ENCODE measurements at places on chromosomes 5 and 9. TPM values are rescaled to one million over a fixed set of nuclear protein-coding genes. Genes with fewer than 3 reads are reported as not detected.

DNA sequence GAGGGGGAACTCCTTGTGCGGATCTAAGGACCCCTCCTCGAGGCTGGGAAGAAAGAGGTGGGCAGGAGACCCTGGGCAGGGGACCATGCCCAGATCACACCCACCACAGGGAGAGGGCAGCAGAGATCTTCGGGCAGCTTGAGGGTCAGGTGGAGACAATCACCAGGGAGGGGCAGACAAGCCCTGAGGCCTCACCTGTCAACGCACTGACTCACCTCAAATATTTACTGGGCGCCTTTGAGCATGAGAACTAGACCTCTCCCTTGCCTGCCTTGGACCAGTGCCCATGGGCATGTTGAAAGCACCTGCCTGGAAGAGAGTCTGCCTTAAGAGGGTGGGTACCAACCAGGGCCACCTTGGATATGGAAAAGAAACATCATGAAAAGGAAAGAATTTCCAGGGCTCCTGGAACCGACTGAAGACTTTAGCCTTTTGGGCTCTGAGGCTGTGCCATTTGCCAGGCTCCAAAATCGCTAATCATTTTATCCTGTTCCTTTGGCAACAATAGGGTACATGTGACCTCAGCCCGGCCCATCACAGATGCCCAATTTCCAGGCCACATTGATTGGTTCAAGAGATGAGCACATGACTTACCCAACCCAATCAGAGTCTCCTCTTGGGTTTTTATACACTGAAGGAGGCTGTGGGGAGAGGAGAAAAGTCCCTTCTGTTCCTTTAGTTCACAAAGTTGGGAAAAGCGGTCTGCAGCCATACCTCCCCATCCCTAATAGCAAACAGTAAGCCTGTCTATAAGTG lies 10.4 kb upstream of the SPINK4 start:
- H3K4me3 ChIP-seq = no peak overlapping the region
- H3K27me3 ChIP-seq = no peaks in the 10 kb centered on the region
- no peaks in the 10 kb centered on the region for H3K36me3 ChIP-seq

- no peak overlapping the region for H3K27ac ChIP-seq
- DNase-seq = peak; percentile 87
- H3K27me3 ChIP-seq = no peaks in the 10 kb centered on the region
- no peak overlapping the region for H3K4me3 ChIP-seq
- H3K36me3 ChIP-seq = no peaks in the 10 kb centered on the region
These were observed 34.7 kb downstream of the SHOC1 start for GRCh38 chr9:111759762-111760639.

GRCh38 chr9:29290516-29290915 lies 1717.2 kb upstream of the C9orf72 start:
- no peak overlapping the region for H3K27ac ChIP-seq
- no peaks in the 10 kb centered on the region for H3K27me3 ChIP-seq
- H3K36me3 ChIP-seq = no peaks in the 10 kb centered on the region
- H3K4me1 ChIP-seq = no peaks in the 10 kb centered on the region

DNA sequence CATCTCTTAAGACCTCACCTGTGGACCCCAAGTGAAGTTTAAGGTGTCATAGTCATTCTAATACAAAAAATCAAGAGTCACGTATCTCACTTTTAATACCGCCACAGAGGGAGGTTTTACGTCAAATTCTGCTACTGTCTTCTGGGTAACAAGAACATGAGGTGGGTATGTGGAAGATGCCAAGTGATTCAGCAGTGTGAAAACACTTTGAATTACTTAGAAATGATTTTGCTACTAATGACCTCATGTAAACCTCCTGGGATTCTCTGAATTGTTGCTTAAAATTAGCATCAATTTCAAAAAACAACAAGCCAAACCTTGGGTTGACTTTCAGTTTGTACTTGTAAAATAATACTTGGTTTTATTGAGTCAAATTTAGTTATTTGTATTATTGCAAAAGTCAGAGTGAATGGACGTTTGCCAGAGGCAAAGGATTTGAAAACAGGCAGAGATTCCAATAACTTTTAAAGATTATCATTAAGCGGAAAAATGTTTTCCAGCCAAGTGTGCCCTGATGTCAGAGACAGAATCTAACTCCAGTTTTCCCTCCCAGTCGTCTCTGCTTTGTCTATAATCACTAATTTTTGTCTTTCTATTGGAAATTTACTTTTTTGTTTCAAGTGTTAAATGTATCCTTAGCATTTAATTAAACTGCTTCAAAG lies 8.8 kb downstream of the DMRT2 start:
- H3K4me3 ChIP-seq = no peak overlapping the region
- DNase-seq = no peak
- H3K36me3 ChIP-seq = no peaks in the 10 kb centered on the region
- H3K27ac ChIP-seq = no peak overlapping the region
- peaks cover 22% of the 10 kb centered on the region for H3K27me3 ChIP-seq
- H3K4me1 ChIP-seq = no peaks in the 10 kb centered on the region

DNA sequence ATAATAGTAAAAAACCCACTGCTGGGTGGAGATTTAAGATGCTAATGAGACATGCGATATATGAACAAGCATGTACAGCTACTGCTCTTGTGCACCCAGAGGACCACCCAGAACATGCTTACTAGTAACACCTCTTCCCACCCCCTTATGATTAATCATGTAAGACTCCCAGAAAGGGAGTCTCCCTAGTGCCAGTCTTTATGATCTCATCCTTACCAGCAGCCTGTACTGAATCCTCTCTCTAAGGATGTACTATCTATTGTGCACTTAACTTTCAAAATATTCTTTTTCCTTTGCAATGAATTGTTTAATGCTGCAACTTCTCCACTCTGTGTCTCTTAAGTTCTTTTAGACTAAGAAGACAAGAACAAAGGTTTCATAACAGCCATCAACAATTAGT lies 9.1 kb upstream of the MAT2B start:
- no peaks in the 10 kb centered on the region for H3K27me3 ChIP-seq
- no peak for DNase-seq
- no peaks in the 10 kb centered on the region for H3K36me3 ChIP-seq
- H3K4me3 ChIP-seq = no peak overlapping the region

GRCh38 chr5:67732921-67733320 lies 482.6 kb upstream of the PIK3R1 start:
- H3K27me3 ChIP-seq = no peaks in the 10 kb centered on the region
- no peak overlapping the region for H3K4me3 ChIP-seq

DNA sequence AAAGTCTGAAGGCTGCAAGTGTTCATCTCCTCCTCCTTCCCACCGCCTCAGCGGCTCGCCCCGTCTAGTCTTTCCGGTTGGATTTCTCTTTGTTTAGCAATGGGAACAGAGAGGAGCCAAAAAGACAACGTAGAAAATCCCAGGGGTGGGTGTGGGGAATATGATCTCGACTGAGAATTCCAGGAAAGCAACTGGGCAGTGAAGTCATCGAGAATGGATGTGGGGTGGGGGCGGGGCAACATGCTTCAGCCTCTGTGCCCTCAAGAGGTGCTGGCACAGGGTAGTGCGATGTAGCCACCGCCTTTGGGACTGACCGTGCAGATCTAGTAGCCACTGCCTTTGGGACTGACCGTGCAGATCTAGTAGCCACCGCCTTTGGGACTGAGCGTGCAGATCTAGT lies 12.9 kb downstream of the MSX2 start:
- H3K27me3 ChIP-seq = peaks cover 62% of the 10 kb centered on the region
- DNase-seq = no peak

- no peak overlapping the region for H3K4me3 ChIP-seq
- H3K36me3 ChIP-seq = peaks cover 2% of the 10 kb centered on the region
- H3K27ac ChIP-seq = no peak overlapping the region
These were observed 73.9 kb downstream of the KLF9 start for GRCh38 chr9:70340572-70340971.

GRCh38 chr5:158212917-158213316 lies 354.0 kb upstream of the CLINT1 start:
- DNase-seq = no peak
- H3K36me3 ChIP-seq = no peaks in the 10 kb centered on the region
- H3K4me3 ChIP-seq = no peak overlapping the region

GRCh38 chr5:109083937-109084336 lies 325.8 kb downstream of the PJA2 start:
- no peaks in the 10 kb centered on the region for H3K4me1 ChIP-seq
- DNase-seq = no peak
- H3K27me3 ChIP-seq = no peaks in the 10 kb centered on the region
- no peak overlapping the region for H3K27ac ChIP-seq

DNA sequence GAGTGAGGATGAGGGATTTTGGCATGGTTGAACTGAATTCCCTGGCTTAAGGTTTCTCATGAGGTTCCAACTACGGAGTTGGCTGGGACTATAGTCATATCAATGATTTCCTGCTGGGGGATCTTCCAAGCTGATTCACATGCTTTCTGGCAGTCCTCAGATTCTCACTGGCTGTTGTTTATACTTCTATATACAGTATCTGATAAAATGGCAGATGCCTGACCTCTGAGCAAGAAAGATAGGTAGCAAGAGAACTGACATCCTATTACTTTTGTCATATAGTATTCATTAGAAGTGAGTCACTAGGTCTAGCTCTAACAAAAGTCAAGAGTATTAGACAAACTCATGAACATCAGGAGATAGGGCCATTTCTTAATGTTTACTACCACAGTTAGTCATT lies 440.9 kb upstream of the EDIL3 start:
- DNase-seq = no peak
- H3K36me3 ChIP-seq = no peaks in the 10 kb centered on the region
- H3K27me3 ChIP-seq = no peaks in the 10 kb centered on the region
- no peak overlapping the region for H3K4me3 ChIP-seq
- no peaks in the 10 kb centered on the region for H3K4me1 ChIP-seq
- no peak overlapping the region for H3K27ac ChIP-seq

DNA sequence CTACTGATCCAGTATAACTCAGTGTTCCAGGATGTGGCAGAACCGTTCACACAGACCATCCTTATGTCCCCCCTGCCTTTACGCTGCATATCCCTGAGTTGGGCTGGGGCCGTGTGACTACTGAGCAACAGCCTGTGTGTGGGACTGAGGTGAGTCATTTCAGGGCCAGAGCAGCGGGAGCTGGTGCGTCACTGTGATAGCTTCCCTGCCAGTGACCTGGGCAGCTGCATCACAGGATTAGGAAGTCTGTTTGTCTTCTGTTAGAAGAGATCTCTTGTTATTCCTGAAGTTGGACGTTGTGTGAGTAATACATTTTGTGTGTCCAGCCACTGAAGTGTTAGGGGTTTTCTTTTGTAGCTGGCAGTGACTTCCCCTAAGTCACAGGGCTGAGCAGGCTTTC lies 35.6 kb downstream of the TPPP start:
- H3K4me1 ChIP-seq = no peaks in the 10 kb centered on the region
- peaks cover 5% of the 10 kb centered on the region for H3K36me3 ChIP-seq
- H3K4me3 ChIP-seq = no peak overlapping the region
- no peak for DNase-seq

DNA sequence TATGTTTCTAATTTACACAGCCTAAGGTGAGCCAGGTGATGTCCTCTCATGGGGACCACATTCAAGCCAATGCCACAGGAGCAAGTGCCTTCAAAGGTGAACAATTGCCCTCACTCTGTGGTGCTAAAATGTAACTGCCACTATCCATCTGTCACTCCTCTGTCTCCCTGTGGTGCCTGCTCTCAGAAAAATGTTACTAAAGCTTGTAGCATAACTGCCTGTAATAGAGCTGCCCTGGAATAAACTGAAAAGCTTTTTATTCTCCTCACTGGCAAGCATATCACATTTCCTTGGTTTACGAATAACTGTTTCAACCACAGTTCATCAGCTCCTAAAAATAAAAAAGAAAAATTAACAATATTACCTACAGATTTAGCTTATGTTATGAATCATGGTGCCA lies 142.4 kb downstream of the ST8SIA4 start:
- H3K4me3 ChIP-seq = no peak overlapping the region
- no peak overlapping the region for H3K27ac ChIP-seq
- no peaks in the 10 kb centered on the region for H3K27me3 ChIP-seq
- no peaks in the 10 kb centered on the region for H3K36me3 ChIP-seq
- no peak for DNase-seq
- no peaks in the 10 kb centered on the region for H3K4me1 ChIP-seq

DNA sequence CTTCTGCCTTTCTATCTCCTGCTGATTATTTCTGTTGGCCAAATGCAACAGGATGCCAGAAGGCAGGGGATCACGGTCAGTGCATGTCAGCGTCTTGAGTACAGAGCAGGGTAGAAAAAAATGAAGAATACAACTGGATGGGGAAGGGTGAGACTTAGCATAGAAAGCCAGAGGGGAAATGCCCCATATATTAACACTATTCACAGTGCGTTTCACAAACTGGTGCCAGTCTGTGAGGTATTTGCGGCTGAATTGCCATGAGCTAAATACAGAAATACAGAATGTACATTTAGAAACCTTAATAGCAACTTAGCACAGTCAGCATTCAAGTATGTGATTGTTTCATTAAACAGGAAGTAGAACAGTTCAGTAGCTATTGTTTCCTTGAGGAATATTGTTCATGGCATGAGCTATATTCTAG lies 31.0 kb upstream of the SLC1A3 start:
- no peaks in the 10 kb centered on the region for H3K27me3 ChIP-seq
- no peaks in the 10 kb centered on the region for H3K4me1 ChIP-seq
- H3K4me3 ChIP-seq = no peak overlapping the region
- no peak for DNase-seq

GRCh38 chr5:82142217-82142841 lies 135.8 kb downstream of the RPS23 start:
- no peak overlapping the region for H3K4me3 ChIP-seq
- H3K36me3 ChIP-seq = no peaks in the 10 kb centered on the region
- H3K4me1 ChIP-seq = no peaks in the 10 kb centered on the region
- H3K27me3 ChIP-seq = no peaks in the 10 kb centered on the region
- H3K27ac ChIP-seq = no peak overlapping the region

GRCh38 chr9:134301387-134302129 lies 24.7 kb upstream of the RXRA start:
- DNase-seq = no peak
- no peak overlapping the region for H3K27ac ChIP-seq
- H3K4me1 ChIP-seq = peaks cover 3% of the 10 kb centered on the region
- H3K27me3 ChIP-seq = no peaks in the 10 kb centered on the region
- H3K4me3 ChIP-seq = no peak overlapping the region
- H3K36me3 ChIP-seq = no peaks in the 10 kb centered on the region

DNA sequence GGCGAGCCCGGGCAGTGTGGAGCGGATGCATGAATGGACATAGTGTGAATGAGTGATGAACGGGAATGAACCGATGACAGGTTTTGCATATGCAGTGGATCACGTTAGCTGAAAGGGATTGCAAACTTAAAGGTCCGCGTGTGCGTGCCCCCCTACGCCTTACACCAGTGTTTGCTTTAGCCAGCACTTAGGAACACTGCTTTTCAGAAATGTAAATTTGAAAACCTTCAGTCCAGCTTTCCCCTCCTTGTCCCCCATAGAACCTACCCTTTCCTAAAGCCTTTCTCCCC lies 692 bp downstream of the PSAT1 start:
- no peak overlapping the region for H3K27ac ChIP-seq
- no peaks in the 10 kb centered on the region for H3K27me3 ChIP-seq
- H3K4me1 ChIP-seq = no peaks in the 10 kb centered on the region
- peak overlapping the region; percentile 59 for H3K4me3 ChIP-seq
- no peaks in the 10 kb centered on the region for H3K36me3 ChIP-seq

Gene SNCB
- polyA plus RNA-seq = not detected

Gene IZUMO3
- not detected for polyA plus RNA-seq

Gene BRD9
- 21.2 TPM for polyA plus RNA-seq

Gene INVS
- polyA plus RNA-seq = 5.4 TPM

Gene SLC2A6
- polyA plus RNA-seq = 0.89 TPM

Gene EFNA5
- polyA plus RNA-seq = 1.7 TPM

Gene FLT4
- polyA plus RNA-seq = 0.22 TPM
